ENCODE measurements at places on chromosomes 2 and 18.

- no peak for DNase-seq
Observed at GRCh38 chr2:148534416-148535204, 109.9 kb upstream of the EPC2 start.

GRCh38 chr18:49135877-49136276 lies 185.1 kb upstream of the SMAD7 start:
- DNase-seq = no peak

DNA sequence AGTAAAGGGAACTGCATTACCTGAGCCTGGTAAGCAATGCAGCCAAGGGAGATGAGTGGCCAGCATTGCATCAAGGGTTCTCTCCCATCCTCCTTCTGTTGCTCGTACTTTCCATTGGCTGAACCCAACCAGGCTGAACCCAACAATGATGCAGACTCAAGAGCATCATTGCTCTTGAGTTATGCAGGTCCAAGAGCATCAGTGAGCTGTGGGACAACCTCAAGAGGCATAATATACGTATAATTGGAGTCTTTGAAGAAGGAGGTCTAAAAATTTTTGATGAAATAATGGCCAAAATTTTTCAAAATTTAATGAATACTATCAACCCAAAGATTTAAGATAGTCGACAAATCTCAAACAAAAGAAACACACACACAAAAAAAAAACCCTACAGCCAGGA lies 213.0 kb downstream of the RNF152 start:
- DNase-seq = no peak

DNA sequence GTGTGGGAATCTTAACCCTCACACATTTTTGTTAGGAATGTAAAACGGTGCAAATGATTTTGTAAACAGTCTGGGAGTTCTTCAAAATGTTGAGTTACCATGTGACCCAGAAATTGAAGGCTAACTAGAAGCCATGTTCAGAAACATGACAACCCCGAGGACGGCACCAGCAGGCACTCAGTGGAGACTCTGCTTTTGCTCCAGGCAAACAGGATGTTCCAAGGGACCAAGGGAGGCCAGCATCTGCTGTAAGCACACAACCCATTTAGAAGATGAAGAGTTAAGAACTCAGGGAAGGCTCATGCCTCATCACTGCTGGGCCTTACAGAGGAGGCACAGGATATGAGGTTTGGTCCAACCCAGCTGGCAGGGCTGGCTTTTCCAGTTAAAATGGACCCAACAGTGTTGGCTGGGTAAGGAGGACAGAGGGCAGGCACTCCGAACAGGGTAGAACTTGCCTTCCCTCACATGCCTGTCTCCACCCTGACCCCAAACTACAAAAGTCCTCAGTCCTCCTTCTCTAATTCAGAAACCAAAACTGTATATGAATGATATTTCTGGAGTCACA lies 23.6 kb downstream of the PARD6G start:
- no peak for DNase-seq

DNA sequence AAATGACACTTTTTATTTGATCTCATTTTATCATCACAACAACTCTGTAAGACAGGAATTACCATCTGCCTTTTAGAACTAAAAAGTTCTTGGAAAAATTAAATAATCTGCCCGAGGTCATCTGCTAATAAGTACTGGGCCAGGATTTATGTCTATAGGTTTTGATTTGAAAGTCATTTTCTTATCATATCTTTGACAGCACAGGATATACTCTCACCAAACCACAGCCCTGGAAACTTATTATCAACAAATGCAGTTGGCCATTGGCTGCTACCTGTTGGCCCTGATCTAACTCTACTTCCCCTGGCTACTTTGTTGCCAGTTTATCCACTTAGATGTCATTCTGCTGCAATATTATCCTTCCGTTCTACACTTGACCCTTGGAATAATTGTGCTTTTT lies 354.6 kb downstream of the RAD51AP2 start:
- DNase-seq = no peak

GRCh38 chr2:38610851-38611801 lies 8.4 kb upstream of the HNRNPLL start:
- DNase-seq = no peak

DNA sequence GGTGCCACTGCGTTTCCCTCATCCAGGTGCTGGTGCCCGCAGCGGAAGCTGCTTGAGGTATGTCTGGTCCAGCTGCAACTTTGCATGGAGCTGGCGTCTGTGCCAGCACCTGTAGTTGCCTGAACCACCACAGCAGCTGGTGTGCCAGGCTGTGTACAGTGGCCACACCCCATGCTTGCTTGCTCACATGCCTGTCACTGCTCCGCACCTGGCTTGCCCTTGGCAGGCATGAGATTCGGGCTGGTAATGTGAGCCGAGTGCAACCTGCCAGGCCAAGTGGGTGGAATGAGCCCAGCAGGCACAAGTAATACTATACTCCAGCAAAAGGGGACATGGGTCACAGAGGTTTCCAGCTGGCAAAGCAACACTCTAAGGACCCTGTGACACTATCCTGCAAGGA lies 1123.3 kb upstream of the ACVR2A start:
- no peak for DNase-seq

DNA sequence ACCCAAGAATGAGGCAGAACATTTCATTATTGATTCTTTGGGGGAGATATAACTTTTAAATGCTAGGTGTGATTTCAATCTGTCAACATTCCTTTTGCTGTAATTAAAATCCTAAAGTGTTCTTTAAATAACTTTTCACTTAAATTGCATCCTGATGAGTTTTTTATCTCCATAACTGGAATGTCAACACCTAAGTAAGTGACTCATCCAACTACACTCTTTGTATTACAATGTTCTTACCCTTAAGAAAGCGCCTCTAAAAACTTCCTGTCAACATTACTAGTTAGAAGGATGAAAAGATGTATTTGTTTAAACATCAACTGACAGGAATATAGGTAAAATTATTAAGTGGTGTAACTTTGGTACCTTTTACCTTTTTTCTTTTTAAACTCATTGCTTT lies 1657.0 kb downstream of the LRP1B start:
- no peak for DNase-seq

- peak; percentile 35 for DNase-seq
Observed at GRCh38 chr2:144516981-144517865, 2.7 kb downstream of the ZEB2 start.

DNA sequence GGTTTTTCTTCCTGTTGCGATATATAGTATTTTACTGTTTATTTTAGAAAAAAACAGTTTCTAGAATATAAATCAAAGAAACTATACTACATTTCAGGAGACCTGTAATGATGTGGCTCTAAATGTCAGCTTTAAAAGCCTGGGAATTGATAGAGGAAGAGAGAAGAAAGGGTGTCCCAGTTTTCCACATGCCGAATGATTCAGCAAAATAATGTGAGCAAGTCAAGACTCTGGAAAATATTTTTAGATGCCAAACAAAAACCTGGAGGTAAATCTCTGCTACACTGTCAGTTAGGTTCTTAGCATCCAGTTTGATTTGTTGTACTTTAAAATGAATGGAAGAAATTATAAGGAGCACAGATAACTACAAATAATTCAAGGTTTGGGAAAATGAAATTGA lies 67.1 kb upstream of the DSG1 start:
- no peak for DNase-seq

- DNase-seq = no peak
Observed at GRCh38 chr2:63614448-63614968, 25.7 kb downstream of the MDH1 start.

DNA sequence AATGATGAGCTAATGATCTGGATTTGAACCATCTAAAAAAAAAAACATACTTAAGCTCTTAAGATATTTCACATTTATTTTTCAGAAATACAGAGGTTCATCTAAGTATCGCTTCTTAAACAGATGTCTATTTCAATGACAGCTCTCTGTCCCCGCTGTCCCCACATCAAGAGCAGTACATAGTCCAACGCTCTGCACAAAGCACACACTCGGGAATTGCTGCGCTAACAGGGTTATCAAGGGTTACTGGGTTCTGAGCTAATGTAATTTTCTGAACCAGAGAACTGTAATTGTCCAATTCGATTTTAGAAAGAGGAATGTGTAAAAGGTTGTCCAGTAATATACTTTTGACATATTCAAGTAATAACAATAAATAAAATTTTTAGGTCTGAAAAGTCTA lies 58.8 kb upstream of the ST8SIA5 start:
- DNase-seq = no peak

GRCh38 chr2:176128982-176129796 lies at the start of gene HOXD8:
HOXD8 (plus strand) TSS chr2:176129705; CDS start chr2:176130367, 662 bp downstream.
- DNase-seq = no peak

DNA sequence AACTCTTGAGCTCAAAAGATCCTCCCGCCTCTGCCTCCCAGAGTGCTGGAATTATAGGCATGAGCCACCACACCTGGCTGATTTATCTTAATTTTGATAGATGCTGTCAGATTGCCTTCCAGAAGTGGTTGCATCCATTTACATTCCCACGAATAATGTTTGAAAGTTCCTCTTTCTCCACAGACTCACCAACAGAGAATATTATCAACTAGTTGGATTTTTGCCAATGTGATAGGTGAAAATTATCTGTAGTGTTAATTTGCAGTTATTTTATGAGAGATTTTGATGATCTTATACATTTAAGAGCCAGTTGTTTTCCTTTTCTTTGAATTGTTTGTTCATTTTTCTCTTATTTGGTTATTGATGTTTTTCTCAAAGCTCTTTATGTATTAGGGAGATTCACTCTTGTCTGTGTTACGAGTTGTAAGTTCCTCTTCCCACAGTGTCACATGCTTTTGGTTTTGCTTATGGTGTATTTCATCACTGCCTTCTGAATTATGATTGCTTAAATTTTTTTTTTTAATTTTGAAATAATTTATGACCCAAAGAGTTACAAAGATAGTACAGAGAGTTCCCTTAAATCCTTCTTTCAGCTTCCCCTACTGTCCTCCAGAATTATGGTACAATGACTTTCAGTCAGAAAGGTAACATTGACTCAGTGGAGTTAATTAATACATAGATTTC lies 20.7 kb upstream of the NT5DC4 start:
- DNase-seq = no peak

- DNase-seq = no peak
Observed at GRCh38 chr2:25545899-25546298, 127.5 kb downstream of the DTNB start.

- no peak for DNase-seq
Observed at GRCh38 chr18:48815179-48815515, 135.6 kb downstream of the SMAD7 start.

GRCh38 chr2:128686881-128687555 lies 368.4 kb upstream of the HS6ST1 start:
- no peak for DNase-seq

DNA sequence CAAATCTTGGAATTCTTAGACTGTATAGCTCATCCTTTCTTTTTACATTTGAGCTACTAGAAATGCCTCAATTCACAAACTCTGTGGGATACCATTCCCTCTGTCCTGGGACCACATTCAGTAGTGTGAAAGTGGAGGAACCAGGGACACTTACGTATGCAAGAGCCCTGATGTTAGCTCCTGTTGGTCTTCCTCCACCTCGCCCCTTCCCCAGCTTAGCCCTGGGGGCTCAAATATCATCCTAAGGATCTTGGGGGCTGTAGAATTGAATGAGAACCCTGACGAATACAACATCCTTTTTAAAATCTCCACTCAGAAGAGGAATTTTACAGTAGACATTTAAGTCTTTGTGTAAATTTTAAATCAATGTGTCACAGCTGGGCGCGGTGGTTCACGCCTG lies 65.2 kb upstream of the RAPH1 start:
- no peak for DNase-seq

GRCh38 chr18:43222501-43222900 lies 54.8 kb downstream of the SYT4 start:
- DNase-seq = no peak

DNA sequence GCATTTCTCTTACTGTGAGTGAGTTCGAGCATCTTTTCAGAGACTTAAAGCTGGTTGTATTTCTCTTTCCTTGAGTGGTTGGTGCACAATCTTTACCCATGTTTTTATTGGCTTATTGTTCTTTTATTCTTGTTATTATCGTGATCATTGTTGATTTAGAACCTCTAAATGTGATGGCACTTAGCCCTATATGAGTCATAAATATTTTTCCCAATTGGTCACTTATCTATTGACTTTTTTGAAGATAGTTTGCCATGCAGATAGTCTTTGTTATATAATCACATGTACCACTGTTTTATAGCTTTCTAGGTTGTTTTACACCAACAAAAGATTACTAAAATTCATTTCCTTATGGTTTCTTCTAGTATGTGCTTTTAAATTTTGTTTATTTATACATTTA lies 141.6 kb upstream of the MSH6 start:
- DNase-seq = no peak

DNA sequence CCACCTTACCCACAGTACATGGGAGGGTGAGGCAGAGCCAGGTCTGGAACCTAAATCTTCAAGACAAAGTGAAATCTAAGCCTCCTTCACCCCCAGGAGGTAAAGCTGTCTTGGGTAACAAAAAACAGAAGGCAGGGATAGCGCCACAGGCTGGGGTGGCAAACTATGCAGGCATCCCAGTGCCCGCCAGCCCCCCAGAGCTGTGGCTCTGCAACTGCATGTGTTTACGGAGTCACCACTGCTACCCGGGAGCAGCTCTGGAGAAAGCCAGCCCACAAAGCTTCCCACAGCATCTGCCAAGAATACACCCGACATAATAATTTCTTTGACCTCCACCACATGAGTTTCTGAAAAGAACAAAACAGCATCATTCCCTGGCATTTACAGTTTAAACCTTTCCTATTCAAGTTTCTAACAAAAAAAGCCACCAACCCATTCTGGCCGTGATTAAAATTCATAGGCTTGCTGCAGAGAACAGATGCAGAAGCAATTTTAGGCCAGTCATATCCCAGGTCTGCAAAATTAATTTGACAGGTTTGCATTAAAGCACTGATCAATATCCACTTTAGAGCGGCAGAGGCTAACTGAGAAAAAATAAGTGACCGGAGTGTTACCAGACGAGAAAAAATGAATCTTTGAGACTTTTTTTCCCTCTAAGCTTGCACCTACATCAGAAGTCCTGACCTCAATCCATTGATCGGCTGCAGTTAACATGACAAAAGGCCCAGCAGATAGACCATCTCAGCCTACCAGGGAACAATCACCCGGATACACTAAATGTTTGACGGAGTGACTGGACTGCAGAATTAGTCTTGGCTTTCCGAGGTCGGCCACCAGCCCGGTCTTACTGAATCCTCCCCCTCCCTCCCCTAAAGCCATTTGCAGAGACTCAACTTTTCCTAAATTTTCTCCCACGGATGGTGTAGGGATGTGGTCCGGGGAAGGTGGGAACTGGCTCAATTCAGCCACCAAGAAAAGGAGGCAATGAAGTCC lies 309.6 kb upstream of the SKOR2 start:
- no peak for DNase-seq

- DNase-seq = no peak
Observed at GRCh38 chr2:151995161-151995557, 103.7 kb downstream of the CACNB4 start.

DNA sequence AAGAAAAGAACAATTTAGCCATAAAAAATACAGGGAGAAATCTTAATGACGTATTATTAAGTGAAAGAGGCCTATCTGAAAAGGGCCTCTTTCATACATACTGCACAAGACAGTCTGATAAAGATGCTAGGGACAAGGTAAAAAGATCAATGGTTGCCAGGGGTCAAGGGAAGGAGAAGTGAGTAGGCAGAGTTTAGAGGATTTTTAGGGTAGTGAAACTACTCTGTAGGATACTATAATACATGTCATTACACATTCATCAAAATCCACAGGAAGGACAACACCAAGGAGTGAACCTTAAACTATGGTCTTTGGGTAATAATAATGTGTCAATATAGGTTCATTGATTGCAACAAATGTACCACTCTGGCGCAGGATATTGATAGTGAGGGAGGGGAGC lies 289.3 kb downstream of the FSIP2 start:
- DNase-seq = no peak

GRCh38 chr2:23757686-23758433 lies 169.1 kb downstream of the ATAD2B start:
- no peak for DNase-seq

GRCh38 chr2:216292475-216292874 lies 79.8 kb downstream of the MARCHF4 start:
- no peak for DNase-seq

- no peak for DNase-seq
Observed at GRCh38 chr2:46073540-46074046, 223.6 kb upstream of the EPAS1 start.

All from CD4-positive, alpha-beta memory T cell (primary cell).